Ovary (tissue), 10 donors: ENCODE measurements at places on chromosomes 12 and 14.

GRCh38 chr14:91415794-91416743 is 1.6 kb downstream of the CCDC88C start:
- DNase-seq, result no peak

GRCh38 chr14:21248739-21249411 is 20.4 kb downstream of the HNRNPC start:
- DNase-seq, result no peak

GRCh38 chr14:22497671-22498093 is 91.3 kb downstream of the DAD1 start:
- DNase-seq, result no peak

DNA sequence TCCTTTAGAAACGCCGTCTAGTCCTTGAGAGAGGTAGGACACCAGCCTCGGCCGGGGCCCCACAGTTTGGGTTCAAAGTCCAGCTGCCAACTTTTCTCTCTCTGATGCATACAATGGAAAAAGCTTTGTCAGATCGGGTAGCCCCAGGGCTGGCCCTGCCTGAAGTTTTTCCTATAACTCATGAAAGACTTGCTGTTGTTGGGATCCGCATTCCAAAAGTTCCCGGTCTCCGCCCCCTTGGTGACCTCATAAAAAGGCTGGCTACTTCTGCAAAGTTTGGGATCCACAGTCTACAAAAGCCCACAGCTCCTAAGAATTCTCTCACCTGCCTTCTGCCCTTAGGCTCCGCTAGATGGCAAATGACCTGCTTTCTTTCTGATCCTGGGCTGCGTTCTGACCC is 35.3 kb upstream of the CLEC6A start:
- no peak for DNase-seq

DNA sequence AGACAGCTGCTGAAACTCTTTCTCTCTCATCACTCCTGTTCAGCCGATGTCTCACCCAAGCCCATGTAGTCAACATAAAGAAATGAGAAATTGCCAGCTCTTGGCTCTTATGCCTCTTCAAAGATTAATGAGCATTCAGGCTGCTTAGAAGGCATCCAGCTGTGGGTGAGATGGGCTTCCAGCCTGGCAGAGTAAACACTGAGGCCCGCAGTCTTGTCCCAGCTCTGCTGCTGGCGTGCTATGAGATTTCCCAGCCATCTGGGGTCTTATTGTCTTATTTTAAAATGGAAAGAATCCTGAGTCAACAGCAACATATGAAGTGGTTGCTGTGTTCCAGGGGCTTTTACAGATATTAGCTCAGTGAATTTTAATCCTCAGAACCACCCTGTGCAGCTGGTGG is 12.6 kb downstream of the RXYLT1 start:
- DNase-seq, result no peak

GRCh38 chr14:58607952-58608317 is 29.8 kb upstream of the DACT1 start:
- no peak for DNase-seq

DNA sequence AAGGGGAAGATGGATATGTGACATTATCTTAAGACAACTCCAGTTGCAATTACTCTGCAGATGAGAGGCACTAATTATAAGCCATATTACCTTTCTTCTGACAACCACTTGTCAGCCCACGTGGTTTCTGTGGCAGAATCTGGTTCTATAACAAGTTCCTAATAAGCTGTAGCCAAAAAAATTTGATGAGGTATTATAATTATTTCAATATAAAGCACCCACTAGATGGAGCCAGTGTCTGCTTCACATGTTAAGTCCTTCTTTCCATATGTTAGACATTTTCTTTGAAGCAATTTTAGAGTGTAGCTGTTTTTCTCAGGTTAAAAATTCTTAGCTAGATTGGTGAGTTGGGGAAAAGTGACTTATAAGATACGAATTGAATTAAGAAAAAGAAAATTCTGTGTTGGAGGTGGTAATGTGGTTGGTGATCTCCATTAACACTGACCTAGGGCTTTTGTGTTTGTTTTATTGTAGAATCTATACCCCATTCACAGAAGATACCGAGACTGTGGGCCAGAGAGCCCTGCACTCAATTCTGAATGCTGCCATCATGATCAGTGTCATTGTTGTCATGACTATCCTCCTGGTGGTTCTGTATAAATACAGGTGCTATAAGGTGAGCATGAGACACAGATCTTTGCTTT is 36.9 kb downstream of the PSEN1 start:
- no peak for DNase-seq

- DNase-seq, result no peak
Observed at GRCh38 chr12:77940567-77940966, 109.9 kb downstream of the NAV3 start.

DNA sequence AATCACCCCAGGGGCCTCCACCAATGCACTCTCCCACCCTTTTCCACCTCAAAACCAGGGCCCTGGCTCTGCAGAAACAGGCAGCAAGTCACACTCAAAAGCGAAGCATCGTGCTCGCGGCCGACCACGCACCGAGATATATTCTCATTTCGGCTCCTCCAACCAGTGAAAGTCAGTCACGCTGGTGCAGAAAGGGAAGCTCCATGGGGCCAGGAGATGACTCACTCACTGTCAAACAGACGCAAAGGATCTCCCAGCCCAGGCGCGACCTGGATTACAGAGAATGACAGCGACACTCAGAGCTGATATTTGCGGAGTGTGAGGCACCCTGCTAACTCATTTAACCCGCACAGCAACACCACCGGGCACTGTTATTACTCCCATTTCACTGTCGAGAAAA is 173.6 kb downstream of the CALM1 start:
- DNase-seq, result no peak

- no peak for DNase-seq
Observed at GRCh38 chr14:29462321-29462720, 465.3 kb downstream of the PRKD1 start.

DNA sequence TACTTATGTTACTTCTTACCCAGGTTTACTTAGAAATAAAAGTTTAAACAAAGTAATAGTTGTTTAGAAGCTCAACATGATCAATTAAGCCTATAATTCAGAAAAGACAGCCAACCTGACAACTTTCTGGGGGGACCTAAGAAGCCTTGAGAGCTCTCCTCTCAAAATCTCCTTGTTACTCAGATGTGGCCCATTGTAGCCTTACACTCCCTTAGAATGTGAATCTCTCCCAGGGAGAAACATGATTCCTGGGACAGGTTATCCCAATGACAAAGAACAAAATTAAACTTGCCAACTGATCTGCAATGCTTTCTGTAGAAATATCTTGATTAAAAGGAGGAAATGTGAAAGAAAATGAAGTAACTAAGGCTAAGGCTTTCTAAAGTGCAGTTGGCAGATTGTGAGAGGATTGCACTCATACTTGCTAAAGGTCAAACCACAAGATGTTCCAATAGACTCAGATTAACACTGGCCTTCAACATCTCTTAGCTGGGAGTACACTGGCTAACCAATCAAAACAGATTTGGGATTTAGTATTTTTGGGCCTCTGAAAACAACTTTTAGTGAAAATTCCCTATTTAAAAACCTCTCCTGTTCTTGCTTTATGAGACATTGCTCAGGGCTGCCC is 72.3 kb upstream of the TMX1 start:
- no peak for DNase-seq

GRCh38 chr14:21059842-21060613 is 2.4 kb downstream of the RNASE8 start:
- no peak for DNase-seq

DNA sequence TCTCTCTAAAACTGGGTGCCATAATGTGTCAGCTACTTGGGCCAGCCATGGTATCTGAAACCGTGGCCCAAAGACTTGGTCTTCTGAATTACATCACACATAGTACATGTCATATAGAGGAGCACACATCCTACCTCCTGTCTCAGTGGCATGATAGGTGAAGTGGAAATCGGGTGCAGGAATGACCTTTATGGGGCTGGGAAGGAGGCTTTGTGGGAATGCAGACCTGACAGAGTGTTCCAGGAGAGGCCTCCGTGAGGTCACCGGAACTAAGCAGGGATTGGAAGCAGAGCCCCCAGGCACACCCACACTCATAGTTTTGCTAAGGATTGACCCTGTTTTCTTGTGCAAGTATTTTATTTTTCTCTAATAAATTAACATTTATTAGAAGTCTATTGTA is 82.6 kb downstream of the NTF3 start:
- DNase-seq, result no peak

- no peak for DNase-seq
Observed at GRCh38 chr14:105385322-105385637, 13.1 kb upstream of the TEX22 start.

GRCh38 chr14:92582706-92583452 is 69.3 kb downstream of the RIN3 start:
- no peak for DNase-seq

DNA sequence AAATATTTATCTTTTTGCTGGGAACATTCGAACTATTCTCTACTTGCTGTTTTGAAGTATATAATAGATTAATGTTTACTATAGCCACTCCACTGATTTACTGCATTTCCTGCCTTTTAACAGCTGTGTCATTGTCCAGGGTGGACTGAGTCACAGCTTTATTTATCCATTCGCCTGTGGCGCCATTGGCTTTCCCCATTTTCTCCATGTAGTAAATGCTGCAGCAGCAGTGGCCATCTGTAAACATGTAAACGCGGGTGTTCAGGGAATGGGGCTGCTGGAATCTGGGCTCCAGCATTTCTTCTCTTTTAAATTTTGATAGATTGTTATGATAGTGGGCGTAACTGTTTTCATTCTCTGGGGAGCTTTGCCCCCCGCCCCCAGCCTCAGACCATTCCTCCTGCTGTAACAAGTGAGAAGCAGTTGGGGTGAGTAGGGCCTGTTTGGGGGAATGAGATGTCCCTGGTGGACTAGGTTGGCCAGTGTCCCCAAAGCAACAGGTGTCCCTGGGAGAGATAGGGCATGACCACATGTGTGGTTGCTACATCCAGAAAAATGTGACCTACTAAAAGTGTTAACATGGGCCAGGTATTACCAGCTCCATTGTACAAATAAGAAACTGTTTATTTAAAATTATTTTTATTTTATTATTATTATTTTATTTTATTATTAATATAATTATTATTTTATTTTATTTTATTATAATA is 32.9 kb downstream of the RIN3 start:
- no peak for DNase-seq

GRCh38 chr12:39587225-39587624 is 32.4 kb downstream of the ABCD2 start:
- no peak for DNase-seq

DNA sequence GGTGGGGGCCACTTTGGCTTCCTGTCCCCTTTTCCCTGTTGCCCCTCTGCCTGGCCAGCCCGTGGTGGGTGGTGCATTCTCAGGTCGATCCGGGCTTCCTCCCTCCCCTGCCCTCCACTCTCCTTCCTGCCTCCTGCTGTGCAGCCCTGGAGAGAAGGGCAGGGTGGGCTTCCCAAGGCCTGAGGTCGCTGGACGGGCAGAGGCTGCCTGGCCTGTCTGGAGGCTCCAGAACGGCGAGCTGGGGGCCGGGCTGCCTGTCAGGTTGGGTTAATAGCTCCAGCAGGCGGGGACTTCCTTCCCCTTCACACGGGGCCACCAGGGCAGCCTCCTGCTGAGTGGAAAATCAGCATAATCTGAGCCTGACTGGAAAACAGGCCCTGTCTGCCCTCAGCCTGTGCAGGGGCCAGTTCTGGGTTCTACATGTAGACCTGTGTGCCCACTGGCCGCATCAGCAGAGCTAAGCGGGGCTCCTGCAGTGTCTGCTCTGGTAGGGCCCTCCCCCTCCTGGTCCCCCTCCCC is 11.3 kb downstream of the KIF26A start:
- no peak for DNase-seq
